Hindlimb muscle (tissue), 1 donor: ENCODE measurements at places on chromosomes 2 and 18. TPM values are rescaled to one million over a fixed set of nuclear protein-coding genes. Genes with fewer than 3 reads are reported as not detected.

DNA sequence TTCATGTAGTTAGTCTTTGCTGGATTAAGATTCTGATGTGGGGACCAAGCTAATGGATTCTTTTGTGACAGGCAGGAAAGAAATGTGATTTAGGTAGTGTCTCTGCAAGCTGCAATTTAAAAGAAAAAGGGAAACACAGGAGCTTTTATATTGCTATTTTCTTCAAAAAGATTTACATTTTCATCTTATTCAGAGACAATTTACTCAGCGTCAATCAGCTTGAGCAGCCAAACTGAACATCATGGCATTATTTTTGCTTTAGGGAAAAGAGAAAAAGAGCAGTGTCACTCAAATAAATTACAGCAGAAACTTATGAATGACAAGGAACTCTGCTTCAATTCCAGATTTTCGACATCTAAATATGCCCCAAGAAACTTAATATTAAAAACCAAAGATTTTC, 67.4 kb downstream of the PLA2R1 start:
- DNase-seq = no peak

DNA sequence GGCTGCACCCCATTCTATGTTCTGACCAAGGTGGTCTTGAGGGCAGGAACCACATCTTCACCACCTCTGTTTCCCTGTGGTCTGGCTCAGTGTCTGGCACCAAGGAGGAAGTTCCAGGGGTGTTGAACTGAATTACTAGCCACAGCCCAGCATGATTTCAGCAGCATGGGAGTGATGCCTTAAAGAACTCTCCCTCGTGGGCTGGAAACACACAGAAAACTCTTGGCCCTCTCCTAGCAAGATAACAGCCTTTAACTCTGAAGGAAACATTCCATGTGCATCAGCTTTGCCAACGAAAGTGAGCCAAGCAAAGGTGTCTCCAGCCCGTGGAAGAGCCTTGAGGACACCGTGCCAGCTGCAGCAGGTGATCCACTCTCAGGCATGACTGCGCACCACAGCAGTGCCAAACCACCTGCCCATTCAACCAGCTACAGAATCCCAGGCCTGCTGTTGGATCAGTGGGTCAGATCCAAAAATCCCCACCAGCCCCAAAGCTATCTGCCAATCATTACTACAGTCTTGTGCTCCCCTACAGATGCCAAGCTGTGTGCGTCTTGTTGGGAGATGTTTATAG, 124.8 kb downstream of the TTC32 start:
- no peak for DNase-seq

DNA sequence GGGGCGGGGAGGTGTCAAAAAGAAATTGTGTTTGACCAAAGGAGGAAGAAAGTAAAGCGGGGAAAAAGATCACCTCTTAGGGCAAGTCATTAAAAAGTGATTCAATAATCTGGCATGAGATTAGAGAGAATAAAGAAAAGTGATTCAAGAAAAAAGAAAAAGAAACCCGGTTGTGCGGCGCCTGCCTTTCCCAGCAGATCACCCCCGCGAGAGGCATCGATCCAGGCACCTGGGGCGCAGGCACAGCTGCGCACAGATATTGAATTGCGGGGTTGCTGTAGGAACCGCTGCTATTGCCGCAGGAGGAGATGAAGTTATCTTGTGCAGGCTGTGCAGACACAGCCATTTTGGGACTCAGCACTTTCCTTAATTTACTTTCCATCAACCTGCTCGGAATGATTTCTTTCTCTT, 71.2 kb downstream of the PLB1 start:
- DNase-seq = peak; percentile 50

GRCh38 chr2:132479155-132479554, 62.5 kb downstream of the GPR39 start:
- no peak for DNase-seq

- no peak for DNase-seq
Measured at GRCh38 chr2:62325398-62325797, 129.5 kb downstream of the B3GNT2 start.

GRCh38 chr2:240565333-240566202, 2.7 kb upstream of the RNPEPL1 start:
- DNase-seq = no peak

- DNase-seq = no peak
Measured at GRCh38 chr2:44807201-44808025, 134.1 kb upstream of the SIX3 start.

DNA sequence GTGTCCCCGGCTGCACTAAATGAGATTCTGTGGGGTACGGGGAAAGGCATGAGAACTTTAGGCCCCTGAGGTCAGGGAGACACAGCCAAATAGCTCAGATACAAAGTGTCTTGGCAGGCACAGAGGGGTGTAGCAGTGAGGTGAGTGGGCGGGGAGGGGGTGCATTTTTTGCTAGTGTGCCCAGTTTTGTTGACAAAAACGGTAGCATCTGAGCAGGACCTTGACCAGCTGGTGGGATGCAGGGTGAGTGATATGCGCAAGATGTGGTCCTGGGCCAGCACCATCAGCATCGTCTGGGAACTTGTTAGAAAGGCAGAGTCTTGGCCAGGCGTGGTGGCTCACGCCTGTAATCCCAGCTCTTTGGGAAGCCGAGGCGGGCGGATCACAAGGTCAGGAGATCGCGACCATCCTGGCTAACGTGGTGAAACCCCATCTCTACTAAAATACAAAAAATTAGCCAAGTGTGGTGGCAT, 127.3 kb upstream of the LGALSL start:
- DNase-seq = no peak

GRCh38 chr2:186590759-186591505, 1.1 kb downstream of the ITGAV start:
- DNase-seq = peak; percentile 60

DNA sequence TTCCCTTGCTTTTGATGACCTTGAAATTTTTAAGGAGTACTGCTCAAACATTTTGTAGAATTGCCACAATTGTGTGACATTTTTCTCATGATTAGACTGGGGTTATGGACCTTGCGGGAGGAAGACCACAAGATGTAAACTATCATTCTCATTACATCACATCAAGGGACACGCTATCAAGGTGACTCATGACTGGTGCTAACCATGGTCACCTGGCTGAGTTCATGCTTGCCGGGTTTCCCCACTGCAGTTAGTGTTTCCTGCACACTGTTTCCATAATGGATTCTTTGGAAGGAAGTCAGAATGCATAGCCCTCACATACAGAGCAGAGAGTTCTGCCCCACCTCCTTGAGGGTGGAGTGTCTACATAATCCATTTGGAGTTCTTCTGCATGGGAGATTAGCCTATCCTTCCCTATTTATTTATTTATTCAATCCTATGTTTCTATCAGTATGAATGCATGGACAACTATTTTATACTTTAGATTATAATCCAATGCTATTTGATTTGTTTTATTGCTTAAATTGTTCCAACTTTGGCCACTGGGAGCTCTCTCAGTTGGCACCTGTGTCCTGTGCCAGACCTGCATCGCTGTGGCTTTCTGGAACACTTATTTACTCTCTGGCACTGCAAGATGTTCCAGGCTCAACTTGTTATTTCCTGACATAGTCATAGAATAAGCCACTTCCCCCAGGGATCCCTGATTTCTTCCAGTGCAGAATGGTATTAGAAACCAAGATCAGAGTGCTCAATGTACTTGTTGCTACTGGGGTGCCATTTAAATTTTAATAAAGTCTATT, 6.0 kb downstream of the MC2R start:
- DNase-seq = no peak

DNA sequence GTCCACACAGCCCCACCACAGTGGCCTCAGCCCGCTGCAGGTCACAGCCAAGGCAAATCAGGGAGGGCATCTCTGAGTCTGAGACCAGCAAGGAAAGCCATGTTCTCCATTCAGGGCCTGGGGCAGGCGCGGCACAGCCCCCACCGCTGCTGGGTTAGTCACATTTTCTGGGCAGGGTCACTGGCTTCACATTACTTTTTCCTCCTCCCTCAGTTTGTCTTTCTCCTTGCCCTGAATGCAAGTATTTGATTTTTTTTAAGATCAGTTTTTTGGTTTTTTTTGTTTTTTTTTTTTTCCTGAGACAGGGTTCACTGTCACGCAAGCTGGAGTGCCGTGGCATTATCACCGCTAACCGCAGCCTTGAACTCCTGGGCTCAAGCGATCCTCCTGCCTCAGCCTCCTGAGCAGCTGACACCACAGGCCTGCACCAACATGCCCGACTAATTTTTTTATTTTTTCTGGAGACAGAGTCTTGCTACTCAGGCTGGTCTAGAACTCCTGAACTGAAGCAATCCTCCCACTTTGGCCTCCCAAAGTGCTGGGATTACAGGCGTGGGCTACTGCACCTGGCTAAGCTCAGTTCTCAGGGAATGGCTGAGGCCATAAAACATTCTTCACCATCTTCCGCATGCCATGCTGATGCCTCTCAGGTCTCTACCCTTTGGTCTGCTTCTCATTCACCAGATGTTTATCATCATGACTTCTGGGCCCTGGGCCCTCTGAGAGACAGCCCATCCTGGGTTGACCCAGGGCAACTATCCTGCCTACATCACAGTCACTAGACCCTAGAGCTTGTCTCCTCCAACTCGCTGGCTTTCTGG, 628 bp upstream of the CAPG start:
- DNase-seq = no peak

The ZNF514 gene
- 22.2 TPM for polyA plus RNA-seq

The POMC gene
- 2.9 TPM for polyA plus RNA-seq

The CLEC4F gene
- polyA plus RNA-seq = 0.36 TPM
